ENCODE measurements at places on chromosomes 4 and X.

- DNase-seq = no peak
These were observed 50.0 kb downstream of the GALNT7 start for GRCh38 chr4:173218411-173219125.

DNA sequence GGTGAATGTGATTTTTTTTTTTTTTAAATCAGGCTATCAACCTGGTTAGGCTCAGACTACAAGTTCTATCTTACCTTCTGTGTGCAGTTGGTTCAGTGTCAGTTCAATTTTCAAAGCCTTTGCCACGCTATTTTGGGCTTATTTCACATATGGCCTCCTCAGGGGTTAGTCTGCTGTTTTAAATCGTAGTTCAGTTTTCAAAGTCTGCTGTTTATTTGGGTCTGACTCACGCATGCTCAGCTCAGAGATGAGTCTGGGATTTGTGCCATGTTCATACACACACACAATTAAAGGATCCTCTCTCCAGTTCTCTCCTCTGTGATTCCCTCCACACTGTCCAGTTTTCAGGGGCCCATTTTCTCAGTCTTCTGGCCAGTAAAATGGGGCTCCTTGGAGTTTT is 32.3 kb upstream of the ZFX start:
- peak; percentile 71 for DNase-seq

DNA sequence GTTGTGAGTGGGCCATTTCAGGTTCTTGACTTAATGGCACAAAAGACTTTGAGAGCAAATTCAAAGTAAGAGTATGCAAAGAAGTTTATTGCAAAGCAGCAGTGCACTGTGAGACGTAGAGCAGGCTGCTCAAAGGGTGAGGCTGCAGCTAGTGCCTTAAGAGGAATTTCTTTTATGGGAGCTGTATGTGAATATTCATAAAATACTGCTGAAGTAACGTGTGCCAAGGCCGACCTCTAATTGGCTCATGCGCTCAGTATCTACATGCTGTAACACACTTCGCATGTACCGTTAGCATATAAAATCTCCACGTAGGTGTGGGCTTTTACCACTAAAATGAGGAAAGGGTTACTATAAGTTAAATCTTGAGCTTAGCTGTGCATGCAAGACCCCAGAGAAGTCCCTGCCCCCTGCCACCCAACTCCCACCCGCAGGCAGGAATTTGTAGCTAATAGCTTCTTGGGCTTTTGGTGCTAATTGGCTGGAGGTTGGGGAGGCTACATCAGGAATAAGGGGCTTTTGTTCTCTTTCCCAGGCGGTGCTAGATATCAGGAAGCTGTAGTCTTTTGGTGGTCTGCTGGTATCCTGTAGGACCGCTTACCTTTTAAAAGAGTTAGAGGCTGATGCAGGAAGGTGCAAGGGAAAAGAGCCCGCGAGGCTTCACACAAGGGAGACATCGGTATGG is 47.6 kb downstream of the FSTL5 start:
- no peak for DNase-seq

- no peak for DNase-seq
These were observed 29.4 kb downstream of the XG start for GRCh38 chrX:2781226-2781571.

DNA sequence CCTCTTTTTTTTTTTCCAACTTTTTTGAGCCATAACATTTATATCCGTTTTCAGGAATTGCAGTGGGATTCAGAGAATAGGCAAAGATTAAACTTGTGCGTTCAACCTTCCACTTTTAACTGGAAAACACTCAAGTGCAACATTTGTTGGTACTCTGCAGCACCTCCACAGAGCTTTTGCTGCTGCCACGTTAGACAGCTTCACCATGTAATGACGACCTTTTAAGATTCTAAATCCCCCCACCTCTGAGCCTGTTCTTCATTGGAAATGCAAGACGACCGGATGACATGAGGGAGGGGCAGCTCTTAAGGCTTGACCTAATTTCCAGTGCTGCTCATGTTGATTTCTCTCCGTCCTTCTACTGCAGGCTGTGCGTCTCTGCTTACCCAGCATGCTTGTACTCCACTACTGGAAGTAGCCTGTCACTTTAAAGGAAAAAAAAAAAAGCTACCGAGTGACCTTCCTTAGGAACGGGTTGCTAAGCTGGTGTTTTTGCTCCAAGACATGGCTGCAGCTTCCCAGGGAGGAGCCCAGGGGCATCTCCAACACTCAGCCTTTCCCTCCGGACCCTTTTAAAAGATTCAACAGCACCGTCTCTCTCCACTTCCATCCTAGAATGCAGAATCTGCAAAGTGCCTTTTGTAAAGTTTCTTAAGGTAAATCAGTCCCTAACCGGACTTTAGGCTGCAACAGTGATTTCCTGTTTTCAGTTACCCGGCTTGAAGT is at the start of gene CC2D2A:
CC2D2A (plus strand) TSS at position 481 of the 726 bp plus-strand sequence. CDS start 6,051 bp downstream, outside the sequence.
- peak; percentile 61 for DNase-seq

GRCh38 chr4:57220734-57221133 is 110.5 kb upstream of the IGFBP7 start:
- no peak for DNase-seq

DNA sequence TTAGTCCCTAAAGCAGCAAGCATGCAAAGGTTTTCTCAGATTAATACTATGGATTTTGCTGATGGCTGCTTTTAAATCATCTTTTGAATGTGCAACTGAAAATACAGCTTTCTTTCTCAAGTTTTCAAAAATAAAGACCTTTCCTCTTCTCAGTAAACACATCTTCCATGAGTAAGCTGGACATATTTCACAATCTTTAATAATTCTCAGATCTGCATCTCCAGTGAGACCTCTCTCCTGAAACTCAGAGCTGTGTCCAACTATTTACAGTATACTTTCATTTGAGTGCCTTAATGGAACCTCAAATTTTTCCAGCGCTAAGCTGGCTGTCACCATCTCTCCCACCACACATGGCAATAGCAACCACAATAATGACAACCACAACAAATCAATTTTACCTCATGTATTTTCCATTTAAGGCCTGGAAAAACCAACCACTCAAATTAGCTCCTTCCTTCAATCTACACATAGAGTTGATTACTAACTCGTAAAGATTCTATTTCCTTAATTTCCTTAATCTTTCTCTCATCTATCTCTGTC is 192.4 kb upstream of the RPL34 start:
- no peak for DNase-seq

- DNase-seq = no peak
These were observed 730.2 kb downstream of the KCTD8 start for GRCh38 chr4:43718369-43718768.

DNA sequence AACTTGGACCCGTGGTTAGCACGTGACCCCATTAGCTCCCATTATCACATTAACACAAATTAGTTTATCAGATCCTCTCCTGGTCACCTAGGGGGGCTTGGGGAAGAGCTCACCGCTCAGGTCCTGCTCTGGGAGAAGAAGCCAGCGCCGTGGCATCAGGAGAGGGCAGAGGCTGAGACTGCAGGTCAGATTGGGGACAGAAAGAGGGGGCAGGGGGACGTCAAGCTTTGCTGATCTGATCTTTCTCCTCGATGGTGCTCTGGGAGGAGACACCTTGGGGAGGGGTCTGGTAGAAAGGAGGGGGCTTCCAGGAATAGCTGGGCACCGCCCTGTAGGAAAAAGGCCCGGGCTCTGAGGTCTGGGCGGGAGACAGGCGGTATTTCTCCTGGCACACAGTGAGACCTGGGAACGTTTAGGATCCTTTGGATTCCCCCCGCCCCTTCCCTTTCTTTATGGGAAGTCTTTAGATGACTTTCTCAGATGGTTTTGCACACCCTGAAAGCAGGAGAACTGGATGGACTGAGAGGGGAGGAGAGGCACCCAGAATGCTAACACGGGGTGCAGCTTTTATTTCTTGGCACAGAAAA is 9.1 kb upstream of the ELF4 start:
- no peak for DNase-seq

DNA sequence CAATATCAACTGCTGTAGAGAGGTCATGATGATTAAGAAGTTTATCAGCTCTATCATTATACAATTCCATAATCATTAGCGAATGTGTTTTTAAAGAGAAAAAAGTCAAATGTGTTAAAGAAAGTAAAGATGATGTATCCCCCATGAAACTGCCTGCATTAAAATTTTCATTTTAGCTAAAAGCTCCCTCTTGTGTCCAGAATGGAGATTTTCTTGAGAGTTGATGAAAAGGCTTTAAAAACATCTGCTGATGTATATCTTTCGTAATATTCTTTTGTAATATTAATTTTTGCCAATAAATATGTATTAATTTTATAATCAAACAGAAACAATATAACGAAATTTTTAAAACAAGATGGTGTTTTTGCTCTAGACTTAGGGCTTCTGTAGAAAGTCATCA is 52.1 kb upstream of the LHFPL1 start:
- DNase-seq = peak; percentile 1

DNA sequence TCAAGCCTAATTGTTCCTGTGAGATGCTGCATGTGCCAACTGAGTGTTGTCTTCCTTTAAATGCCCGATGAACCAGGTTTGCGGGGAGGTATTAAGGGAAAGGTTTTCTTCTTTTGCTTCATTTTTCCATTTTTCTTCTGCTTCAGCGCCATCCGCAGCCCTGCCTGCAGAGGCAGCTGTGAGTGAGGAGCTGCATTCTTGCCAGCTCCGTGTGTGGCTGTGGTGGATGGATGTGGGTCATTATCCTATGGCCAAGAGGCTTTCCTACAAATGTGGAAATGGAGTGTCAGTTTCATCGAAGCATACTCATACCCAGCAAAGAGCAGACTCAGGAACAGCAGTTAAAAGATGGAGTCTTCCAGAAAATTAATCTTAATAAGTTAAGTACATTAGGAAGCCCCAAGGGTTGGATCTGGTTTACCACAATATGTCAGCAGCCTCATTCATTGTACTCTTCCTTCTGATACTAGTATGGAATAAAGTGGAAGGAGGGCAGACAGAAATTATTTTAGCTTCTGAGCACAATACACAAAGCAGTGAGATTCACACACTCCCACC is 37.6 kb downstream of the TNIP3 start:
- DNase-seq = no peak

- DNase-seq = no peak
These were observed 895 bp upstream of the OPN1LW start for GRCh38 chrX:154142950-154143745.

DNA sequence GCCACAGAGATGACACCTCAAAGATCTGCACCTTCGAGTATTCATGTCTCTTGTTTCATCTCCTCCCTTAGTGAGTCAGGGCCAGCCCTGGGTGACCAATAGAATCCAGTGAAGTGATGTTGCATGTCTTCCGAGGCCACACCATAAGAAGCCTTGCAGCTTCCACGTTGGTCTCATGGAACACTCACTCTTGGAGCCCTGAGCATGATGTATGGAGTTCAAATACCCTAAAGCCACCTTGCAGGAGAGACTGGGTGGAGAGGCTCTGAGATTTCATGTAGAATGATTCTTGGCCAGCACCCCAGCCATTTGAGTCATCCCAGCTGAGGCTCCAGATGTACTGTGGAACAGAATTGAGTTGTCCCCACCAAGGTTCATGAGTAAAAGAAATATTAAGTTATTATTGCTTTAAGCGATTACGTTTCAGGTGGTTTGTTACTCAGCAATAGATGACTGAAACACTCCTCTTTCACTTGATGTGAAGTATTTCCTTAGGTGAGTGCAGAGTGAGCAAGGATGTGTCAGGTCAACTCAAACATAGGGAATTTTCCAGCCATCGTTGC is 5.0 kb upstream of the RP2 start:
- DNase-seq = no peak

- peak; percentile 88 for DNase-seq
These were observed 81.9 kb downstream of the HMGB2 start for GRCh38 chr4:173252024-173252935.

- no peak for DNase-seq
These were observed 562.8 kb upstream of the AADAT start for GRCh38 chr4:170652571-170652970.

DNA sequence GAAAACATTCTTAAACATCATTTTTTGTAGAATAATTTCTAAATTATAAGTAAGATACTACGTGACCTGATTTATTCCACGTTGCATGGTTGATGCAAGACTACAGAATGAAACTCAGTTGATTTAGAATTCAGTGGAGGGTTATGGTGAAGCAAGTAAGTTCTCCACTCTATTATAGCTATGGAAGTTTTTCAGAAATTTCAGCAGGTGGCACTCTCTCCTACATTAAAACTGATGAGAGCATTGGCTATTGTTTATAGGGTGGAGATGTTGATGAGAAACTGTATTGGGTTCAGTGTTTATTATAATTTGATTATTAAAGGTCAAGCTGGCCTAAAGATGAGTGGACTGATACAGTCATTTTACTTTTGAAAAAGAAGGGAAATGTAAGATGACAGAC is 88.0 kb downstream of the FNIP2 start:
- peak; percentile 62 for DNase-seq

DNA sequence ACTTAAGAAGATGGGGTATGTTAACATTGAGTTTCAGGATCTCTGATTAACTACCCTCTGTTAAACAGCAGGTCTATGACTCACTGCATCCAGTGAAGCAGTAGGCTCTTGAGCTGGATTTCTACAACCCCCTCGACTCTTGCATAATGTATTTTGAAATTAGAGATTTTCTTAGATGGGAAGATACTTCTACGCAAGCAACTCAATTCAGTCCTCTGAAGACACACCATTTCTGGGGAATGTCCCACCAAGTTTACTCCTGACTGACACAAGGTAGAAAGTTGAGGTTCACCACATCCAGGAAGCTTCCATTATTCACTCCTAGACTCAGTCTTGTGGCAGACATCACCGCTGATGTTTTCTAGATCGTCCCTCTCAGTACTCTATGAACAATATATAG is 12.9 kb downstream of the PALLD start:
- DNase-seq = peak; percentile 83

DNA sequence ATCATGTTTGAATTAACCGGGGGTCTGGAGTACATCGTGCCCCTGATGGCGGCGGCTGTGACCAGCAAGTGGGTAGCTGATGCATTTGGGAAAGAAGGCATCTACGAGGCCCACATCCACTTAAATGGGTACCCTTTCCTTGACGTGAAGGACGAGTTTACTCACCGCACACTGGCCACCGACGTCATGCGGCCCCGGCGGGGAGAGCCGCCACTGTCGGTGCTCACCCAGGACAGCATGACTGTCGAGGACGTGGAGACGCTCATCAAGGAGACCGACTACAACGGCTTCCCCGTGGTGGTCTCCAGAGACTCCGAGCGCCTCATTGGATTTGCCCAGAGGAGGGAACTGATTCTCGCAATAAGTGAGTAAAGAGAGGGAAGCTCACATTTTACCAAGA is 56.9 kb downstream of the CLCN4 start:
- no peak for DNase-seq

DNA sequence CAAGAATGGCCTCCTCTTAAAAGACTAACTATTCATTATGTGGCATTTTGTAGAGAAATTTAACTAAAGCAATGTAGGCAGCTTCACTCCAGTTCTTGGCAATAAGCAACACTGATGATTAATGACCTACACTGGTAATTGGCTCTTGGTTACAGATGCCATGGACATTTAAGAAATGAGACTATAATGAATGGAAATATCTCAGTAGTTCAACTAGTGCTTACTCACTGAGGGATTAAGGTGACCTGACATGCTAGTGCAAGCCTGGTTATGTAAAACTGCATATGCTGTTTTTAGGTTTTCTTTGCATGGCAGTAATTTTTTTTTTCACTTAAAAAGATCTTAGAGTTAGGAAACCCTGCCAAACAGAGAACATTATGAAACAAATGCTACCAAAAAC is 152.7 kb upstream of the AADAT start:
- no peak for DNase-seq

- DNase-seq = no peak
These were observed 227.7 kb downstream of the LDB2 start for GRCh38 chr4:16670727-16671126.

- DNase-seq = no peak
These were observed 15.3 kb upstream of the XPNPEP2 start for GRCh38 chrX:129723511-129723910.

- peak; percentile 43 for DNase-seq
These were observed 126.9 kb upstream of the NRK start for GRCh38 chrX:105695451-105695850.

Data from fibroblast of the conjunctiva (primary cell).